ENCODE measurements at places on chromosomes 12 and 14. TPM values are rescaled to one million over a fixed set of nuclear protein-coding genes. Genes with fewer than 3 reads are reported as not detected.

- no peak for DNase-seq
These were observed 436.3 kb downstream of the VRK1 start for GRCh38 chr14:97233319-97233985.

- peak; percentile 46 for DNase-seq
These were observed 101.2 kb downstream of the TMEM30B start for GRCh38 chr14:61179796-61180398.

- DNase-seq, result no peak
These were observed 29.9 kb downstream of the BTBD7 start for GRCh38 chr14:93302688-93303581.

DNA sequence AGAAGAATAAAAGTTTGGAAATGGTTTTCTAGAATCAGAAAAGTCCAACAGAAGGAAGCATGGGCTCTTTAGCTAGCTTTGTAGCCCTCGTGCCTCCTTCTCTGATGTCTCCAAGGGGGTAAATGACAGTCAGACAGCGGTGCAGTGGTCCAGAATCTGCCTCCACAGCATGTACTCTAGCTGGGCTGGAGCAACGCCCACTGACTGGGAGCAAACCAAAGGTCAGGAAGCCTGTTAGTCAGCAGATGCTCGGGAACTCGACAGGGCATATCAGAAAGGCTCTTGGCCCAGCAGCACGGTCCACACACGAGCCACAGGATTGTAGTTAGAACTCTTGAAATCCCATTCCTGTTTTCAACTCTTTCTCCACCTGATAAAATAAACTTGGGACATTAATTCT lies 164.3 kb downstream of the GRIN2B start:
- no peak for DNase-seq

- DNase-seq, result no peak
These were observed 794.3 kb upstream of the NOVA1 start for GRCh38 chr14:27392153-27392552.

- no peak for DNase-seq
These were observed 15.6 kb upstream of the TFCP2 start for GRCh38 chr12:51188359-51189051.

DNA sequence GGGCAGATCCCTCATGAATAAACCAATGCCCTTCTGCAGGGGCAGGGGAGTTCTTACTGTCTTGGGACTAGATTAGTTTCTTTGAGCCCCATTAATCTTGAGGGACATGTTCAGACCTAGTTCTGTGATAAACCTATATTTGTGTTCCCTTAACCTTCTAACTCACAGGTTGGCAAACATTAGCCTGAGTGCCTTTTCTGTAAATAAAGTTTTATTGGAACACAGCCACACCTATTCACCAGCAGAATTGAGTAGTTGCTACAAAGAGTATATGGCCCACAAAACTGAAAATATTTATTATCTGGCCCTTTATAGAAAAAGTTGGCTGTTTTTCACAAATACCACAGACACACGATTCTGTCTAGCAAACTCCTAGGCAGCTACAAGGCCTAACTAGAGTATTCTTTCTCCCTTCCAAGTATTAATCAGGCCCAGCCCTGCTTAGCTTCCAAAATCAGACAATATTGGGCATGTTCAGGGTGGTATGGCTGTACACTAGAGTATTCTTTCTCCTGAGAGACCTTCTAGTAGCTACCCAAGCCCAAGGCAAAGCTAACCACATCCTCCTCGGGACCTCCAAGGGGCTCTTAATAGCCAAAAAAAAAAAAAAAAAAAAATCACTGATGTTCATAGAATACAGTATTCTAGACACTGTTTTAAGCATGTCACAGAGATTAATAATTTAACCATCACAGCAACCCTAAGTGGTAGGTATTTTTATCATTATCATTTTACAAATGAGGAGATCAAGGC lies 199.3 kb upstream of the PWP1 start:
- no peak for DNase-seq

DNA sequence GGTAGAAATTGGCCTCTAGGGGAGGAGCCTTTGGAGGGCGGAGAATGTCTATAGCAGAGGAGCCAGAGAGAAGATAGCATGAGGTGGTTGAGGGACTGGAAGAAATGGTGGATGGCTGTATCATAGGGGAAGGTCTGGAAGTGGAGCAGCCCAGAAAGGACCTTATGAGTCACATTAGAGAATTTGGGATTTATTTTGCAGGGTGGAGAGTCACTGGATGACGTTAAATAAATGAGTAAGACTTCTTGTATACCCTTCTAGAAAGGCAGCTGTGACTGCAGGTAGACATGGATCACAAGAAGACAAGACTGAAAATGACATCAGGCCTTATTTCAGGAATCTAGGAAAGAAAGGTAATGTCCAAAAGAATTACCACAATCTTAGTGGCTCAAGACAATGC lies 208.2 kb upstream of the TMTC1 start:
- DNase-seq, result no peak

DNA sequence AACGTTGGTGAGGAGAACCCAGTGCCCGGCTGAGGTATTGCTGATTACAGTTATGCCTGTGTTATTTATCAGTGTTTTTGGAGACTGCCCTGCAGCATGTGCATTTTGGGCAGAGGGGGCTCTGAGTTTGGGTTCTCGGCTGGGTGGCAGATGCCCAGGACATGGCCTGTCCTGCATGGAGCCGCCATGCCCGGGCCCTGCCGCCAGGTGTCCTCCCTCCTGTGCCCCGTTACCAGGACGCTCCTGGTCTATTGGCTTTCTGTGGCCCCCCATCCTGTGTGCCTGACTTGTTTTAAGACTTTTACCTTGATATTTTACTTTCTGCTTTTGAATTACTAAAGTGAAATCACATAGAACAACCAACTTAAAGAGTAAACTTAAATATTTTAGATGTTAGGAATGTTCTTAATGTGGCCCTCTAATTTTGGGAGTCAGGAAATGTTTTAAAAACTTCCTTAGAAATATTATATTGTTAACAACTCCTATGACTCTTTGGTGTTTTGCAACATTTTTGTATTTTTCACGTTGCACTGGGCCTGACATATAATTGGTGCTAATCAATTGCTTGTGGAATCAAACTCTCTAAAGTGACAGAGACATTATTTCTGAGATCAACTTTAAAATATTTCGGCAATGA lies 51.8 kb downstream of the PRIMA1 start:
- DNase-seq, result no peak

DNA sequence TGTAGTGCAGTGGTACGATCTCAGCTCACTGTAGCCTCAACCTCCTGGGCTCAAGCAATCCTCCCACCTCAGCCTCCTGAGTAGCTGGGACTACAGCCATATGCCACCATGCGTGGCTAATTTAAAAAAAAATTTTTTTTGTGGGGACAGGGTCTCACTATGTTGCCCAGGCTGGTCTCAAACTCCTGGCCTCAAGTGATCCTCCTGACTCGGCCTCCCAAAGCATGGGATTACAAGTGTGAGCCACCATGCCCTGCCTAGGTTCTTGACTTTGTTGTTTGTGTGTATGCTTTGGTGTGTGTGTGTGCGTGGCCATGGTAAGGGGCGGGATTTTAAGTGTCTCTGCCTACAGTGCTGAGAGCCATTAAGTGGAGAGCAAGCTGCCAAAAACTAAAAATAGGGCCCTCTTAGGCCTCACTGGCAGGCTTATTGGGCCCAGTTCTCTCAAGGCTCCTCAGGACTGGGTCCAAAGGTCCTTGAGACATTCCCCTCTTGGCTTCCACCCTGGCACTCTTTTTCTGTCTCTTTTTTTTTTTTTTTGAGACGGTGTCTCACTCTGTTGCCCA lies 5.1 kb downstream of the COX14 start:
- no peak for DNase-seq

DNA sequence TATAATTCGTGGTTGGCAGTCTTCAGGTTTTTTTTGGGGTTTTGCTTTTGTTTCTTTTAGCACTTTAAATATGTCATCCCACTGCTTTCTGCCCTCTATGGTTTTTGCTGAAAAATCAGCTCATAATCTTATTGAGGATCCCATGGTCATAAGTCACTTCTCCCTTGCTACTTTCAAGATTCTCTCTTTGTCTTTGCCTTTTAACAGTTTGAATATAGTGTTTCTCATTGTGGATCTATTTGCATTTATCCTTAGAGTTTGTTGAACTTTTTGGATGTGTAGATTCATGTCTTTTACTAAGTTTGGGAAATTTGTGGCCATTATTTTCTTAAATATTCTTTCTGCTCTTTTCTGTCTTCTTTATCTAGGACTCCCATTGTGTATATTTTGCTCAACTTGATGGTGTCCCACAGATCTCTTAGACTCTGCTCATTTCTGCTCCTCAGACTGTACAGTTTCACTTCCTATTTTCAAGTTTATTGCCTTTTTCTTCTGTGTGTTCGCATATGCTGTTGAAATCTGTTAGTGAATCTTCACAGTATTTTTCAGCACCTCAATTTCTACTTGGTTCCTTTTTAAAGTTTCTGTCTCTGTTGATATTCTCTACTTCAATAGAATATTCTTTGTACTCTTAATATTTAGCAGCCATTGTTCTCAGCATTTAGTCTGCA lies 70.8 kb downstream of the WNK1 start:
- no peak for DNase-seq

DNA sequence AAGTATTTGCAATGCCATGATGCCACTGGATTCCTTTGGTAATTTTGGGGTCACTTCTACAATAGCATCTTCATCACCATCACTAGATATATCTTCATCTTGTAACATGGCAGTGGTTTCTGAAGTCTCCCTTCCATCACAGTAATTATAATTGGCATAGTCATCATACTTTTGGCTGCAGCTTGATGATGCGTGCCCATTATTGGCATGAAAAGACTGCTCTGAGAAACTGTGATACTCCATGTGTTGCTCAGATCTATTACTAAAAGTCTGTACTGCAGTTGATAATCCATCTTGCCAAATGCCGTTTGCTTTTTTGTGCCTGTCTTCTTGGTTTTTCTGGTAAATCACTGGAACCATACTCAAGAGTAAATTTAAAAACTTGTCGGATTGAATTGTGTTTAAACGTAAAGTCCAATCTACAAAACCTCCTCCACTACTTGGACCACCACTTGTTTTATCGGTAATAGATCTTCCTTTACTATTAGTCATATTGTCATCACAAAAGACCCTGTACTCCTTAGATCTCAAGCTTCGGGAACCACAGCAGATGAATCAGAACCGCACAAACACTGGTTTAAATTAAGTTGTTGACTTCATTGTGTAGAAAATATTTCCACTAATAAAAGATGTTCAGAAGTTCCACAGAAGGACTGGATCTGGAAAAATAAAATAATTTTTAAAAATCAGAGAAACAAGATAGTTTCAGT lies 29.9 kb downstream of the SLC41A2 start:
- DNase-seq, result no peak

GRCh38 chr12:127787544-127787943 lies 479.4 kb upstream of the TMEM132C start:
- no peak for DNase-seq

GRCh38 chr12:50014342-50014741 lies 11.0 kb downstream of the RACGAP1 start:
- no peak for DNase-seq

DNA sequence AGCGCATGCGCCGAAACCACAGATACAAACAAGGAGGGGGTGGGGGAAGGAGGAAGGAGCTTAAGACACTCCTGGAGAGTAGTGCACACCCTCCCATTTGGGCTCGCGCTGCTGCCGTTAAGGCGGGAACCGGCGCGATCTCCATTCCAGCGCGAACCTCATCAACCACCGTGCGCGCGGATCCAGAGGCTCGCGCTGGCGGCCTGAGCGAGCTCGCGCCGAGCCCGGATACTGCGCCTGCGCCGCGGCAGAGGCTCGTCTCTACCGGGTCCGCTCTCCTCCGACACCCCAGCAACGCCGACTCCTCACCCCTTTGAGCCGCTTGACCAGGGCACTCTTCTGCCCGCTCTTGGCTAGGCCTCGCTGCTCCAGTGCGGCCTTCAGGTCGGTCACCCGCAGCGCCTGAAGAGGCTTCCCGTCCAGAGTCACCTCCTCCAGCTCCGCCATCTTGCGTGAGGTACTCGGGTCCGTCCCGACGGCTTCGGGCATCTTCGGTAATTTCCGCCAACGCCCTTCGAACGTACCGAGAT lies at the start of gene ACIN1:
Gene ACIN1 (minus strand): TSS at position 471 of the 530 bp plus-strand sequence. CDS start 24 bp downstream, at position 447.
- peak; percentile 64 for DNase-seq

DNA sequence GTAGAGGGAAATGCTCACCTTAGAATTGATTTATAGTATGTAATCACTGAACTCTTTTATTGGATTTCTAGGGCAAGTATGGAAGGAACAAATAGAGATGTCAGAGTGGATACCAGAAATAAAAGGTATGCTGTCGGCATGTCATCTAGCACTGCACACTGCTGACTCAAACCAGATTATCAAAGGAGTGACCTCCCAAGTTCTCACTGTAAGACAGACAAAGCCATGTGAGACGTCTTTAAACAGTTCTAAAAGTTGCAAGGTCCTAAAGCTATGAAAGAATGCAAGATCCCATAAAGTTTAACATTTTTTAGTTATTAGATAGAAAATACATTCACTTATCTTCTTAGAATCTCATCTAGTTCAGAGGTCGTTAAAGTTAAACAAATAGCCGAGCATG lies 70.0 kb upstream of the CPM start:
- DNase-seq, result peak; percentile 61

GRCh38 chr12:111773801-111774551 lies 7.2 kb downstream of the ALDH2 start:
- DNase-seq, result peak; percentile 45

DNA sequence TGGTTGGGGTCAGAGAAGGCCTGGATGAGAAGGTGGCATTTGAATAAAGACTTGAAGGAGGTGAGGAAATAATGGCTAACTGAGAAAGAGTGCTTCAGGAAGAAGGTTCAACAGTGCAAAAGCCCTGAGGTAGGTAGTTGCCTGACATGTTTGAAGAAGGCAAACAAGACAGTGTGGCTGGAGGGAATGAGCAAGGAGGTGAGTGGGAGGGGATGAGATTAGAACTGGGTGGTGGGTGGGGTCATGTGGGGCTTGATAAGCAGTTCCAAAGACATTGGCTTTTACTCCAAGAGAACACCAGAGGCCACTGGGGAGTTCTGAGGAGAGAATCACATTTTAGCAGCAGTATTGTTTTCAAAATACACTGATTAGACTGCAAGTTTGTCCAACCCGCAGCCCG lies 50.5 kb downstream of the HSPB8 start:
- no peak for DNase-seq

The SSPN gene
- total RNA-seq, result 12.3 TPM

The ENTPD5 gene
- 10.4 TPM for total RNA-seq

The OR10G2 gene
- total RNA-seq, result not detected

The DPF3 gene
- total RNA-seq, result 5.5 TPM

The CRADD gene
- total RNA-seq, result 18.9 TPM

The KRT82 gene
- not detected for total RNA-seq

The SLC25A47 gene
- total RNA-seq, result not detected

The ASIC1 gene
- 1.7 TPM for total RNA-seq

The SLC25A21 gene
- 0.44 TPM for total RNA-seq

The SCN8A gene
- total RNA-seq, result 16.4 TPM

The RAD9B gene
- 0.78 TPM for total RNA-seq

The SLC22A17 gene
- 16.7 TPM for total RNA-seq

The AQP5 gene
- not detected for total RNA-seq

The NKX2-1 gene
- total RNA-seq, result not detected

Data from HFFc6 (cell line).